Ammon's horn (tissue), 1 donor: ENCODE measurements at places on chromosomes 2 and 18.
A peak's percentile ranks its signal among the peaks of the same experiment; 100 is the strongest.

DNA sequence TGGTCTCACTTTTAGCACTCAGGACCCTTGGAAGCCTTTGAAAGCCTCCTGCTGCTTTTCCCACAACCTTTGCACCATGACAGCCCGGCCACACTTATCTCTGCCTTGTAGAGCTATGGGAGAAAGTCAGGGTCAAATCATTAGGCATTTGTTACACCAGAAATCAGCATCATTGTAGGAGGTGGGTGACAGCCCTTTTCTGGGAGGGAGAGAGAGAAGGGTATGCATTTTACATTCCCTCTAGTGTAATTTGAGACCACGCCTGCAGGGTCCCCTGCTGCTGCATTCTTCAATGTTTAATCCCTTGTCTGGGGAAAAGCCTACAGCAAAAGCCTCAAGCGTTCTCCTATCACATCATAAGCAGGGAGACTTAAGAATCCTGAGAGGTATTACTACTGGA is 766.8 kb upstream of the FAM98A start:
- no peak for DNase-seq

- peak; percentile 62 for DNase-seq
Measured at GRCh38 chr2:240451108-240451611, 15.7 kb downstream of the GPC1 start.

DNA sequence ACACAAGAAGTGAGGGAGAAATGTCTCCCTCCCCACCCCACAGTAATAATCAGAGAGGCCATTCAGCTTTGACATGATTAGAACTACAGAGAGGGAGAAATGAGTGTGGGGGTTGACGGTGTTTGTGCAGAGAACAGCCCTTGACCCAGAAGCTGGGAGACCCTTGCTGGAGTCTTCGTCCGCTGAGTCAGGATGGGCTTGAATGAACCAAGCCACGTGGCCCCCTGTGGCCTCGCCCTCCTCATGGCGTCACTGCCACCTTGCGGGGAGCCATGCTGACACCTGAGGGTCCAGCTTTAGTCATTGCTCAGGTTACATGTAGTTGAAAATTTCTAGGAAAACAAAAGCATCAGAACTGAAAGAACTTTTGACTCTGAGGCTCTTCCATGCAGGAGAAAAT is 101.2 kb downstream of the DGKD start:
- DNase-seq: no peak

DNA sequence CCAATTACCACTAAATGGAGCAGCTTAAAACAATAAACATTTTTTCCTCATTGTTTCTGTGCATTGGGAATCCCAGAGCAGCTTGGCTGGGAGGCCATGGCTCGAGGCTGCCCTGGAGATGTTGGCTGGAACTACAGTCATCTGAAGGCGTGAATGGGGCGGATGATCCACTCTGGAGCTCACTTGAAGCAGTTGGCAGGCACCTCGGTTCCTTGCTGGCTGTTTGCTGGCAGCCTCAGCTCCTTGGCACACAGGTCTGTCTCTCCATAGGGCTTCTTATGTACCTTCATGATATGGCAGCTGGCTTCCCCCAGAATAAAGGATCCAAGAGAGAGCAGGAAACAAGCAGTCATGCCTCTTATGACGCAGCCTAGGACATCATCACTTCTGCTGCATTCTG is 227.0 kb upstream of the COPS8 start:
- peak; percentile 45 for DNase-seq

DNA sequence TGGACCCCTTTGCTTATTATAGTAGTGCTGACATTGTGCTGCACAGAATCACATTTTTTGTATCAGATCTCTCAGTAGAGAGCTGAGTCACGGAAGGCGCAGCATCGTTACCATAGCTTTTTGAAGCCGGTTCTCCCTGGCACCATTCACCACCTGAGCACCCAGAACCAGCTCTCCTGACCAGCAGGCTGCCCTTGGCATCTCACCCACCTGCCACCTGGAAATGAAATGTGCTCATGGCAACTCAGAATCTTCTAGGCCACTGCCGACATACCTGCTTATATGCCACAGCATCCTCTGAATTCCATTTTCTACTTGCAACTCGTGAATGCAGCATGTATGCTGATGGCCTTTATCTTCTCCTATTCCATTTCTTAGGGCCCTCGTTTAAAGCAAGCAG is 62.7 kb downstream of the COA5 start:
- DNase-seq: no peak

- no peak for DNase-seq
Measured at GRCh38 chr2:42359965-42360483, 993 bp downstream of the COX7A2L start.

- no peak for DNase-seq
Measured at GRCh38 chr2:168469281-168469988, 13.4 kb downstream of the CERS6 start.

GRCh38 chr2:42442774-42443173 is 51.0 kb downstream of the KCNG3 start:
- no peak for DNase-seq

DNA sequence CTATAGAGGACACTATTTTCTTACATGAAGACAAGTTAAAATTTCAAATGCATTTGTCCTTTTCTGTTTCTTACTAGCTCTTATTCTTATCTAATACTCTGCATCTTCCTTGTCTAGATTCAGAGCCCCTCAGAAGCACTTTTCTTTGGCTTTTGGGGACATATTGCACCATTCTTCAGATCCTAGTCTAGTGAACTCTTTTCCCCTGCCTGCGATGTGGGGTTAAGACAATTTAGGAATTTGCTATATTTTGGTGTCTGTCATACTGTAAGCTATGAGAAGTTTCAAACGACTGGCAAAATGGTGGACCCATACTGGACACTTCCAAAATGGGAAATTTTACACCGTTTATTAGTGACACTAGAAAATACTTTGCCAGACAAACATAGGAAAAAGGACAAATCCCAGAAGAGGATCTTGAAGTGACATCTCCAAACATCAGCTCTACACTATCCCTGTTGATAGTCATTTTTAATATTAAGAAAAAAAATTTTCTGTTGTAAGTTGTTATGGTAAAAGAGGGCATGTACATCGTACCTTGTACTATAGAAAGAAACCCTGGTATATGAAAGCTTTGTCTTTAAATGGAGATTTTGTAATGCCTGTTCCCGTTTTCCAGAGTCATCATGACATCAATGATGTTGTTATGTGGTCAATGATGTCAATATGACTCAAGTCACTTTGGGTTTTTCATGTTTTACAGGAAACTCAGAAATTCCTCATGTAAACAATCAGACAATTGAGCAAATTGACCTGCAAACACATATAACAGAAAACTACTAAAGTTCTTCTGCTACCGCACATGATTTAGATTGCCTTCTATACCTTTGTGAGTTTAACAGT is 4.4 kb upstream of the KYNU start:
- DNase-seq: no peak

- DNase-seq: no peak
Measured at GRCh38 chr2:231053846-231054245, 2.8 kb upstream of the PSMD1 start.

GRCh38 chr18:63004466-63005089 is 289.2 kb downstream of the PHLPP1 start:
- DNase-seq: no peak

DNA sequence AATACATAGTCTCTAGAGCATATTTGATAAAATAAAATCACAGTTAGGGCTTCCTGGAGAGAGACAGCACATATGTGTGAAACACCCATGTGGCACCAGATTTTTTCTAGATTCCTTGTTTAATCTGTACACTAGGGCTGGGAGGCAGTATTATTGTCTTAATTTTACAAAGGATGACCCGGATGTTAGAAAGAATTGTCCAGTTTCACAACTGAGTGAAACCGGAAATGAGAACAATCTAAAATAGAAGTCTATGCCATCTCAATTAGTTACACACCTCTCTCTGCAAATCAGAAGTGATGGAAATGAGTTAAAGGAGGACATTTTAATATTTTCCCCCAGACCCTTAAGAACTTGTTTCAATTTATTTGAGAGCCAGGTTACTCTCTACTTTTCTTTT is 463.7 kb upstream of the DSEL start:
- no peak for DNase-seq

DNA sequence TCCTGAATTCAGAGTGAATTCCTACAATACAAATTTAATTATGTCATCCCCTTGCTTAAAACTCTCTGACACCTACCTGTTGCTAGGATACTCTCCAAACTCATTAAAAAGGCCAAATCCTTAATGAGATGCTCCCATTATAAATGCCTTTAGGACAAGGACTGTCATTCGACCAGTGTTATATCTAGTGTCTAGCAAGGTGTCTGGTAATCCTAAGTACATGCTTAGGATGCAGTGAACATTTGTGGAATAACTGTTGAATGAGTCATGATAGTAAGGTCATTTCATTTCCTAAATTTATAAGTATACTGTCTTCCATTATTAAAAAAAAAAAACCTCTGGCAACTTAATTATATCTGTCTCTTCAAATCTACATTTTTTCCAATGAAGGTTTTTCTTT is 588.9 kb upstream of the NRXN1 start:
- DNase-seq: no peak

- DNase-seq: peak; percentile 59
Measured at GRCh38 chr2:156892467-156893281, 364.8 kb upstream of the GALNT5 start.

GRCh38 chr2:64453770-64454385 is at the start of gene LGALSL:
Gene LGALSL, plus strand, starts transcription at chr2:64454162. Its CDS starts 384 bp downstream, at chr2:64454546.
- peak; percentile 54 for DNase-seq

- DNase-seq: no peak
Measured at GRCh38 chr2:120854014-120854620, 118.4 kb downstream of the GLI2 start.

DNA sequence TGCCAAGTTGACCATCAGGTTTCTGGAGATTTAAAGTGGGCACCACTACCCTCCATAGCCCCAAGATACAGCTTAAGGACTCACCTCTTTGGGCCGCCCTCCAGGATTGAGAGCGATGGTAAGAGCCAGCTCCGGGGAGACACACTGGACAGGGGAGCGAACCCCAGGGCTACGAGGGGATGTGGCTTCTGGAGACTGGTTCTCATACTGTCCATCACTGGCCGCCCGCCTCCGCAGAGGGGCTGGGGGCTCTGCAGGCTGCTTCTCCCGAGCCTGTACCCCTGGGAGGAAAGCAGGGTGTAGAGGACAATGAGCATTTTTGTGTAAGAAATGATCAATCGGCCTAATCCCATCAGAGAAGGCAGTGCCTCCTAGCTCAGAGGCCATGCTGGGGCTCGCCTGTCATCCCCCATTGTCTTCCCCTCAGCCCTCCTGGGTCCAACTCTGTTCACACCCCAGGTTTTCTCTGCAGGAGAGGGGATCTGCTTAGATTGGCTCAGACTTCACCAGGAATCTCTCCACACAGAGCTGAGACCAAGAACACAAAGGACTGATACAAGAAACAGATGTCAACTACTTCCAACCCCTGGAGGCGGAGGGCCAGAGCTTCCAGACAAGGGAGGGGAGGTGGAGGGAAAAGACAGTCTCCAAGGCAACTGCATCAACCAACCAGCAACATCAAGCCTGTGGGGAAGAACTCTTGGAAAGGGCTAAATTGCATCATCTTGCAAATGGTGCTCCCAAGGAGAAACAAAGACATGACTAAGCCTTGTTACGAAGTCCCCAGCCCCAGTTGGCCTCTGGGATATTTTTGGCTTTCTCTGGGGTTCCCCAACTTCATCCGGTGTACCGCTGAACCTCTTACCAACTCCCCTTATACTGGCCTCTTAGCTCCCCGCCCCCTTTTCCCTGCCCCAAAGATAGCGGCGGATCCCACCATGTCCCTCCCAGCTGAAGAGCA is 166.6 kb downstream of the TNS1 start:
- peak; percentile 30 for DNase-seq

DNA sequence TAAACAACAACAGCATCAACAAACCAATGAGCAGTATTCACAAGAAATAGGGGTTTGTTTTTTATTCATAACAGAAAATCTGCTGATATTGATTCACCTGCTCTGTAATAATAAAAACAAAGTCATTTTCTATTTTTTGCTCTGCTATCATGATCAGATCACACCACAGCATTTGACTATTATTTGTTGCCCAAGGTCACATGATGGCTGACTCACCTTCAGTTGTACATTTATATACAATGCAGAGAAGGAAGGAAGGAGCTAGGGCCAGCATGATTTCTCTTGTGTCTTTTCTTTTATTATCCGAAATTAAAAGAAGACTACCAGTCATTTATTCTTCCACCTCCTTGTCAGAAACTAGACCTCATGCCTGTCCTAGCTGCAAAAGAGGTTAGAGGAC is 1427.7 kb upstream of the CELF4 start:
- DNase-seq: no peak

DNA sequence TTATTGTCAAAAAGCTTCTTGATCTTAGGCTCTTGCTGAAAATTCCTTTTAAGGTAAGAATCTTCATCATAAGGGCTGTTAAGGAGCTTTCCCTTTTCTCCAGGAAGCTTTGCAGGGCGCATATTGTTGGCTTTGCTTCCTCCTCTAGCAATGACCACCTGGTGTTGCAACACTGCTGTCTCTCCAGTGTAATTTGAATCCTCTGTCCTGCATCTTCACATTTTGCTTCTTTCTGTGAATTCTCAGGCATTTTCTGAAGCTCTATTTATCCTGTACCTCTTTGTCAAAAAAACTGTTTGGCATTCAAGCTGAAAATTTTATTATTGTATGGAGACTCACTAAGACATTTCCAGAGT is 533.1 kb upstream of the CHAC2 start:
- DNase-seq: no peak

GRCh38 chr18:11577271-11578112 is 31.9 kb upstream of the SLC35G4 start:
- DNase-seq: no peak

GRCh38 chr2:36486521-36487044 is 111.4 kb downstream of the FEZ2 start:
- DNase-seq: no peak

- no peak for DNase-seq
Measured at GRCh38 chr2:74915743-74916142, 42.7 kb upstream of the POLE4 start.

- no peak for DNase-seq
Measured at GRCh38 chr2:201402651-201403562, 45.8 kb upstream of the FLACC1 start.

GRCh38 chr18:50694147-50694546 is 125.7 kb downstream of the MRO start:
- no peak for DNase-seq

DNA sequence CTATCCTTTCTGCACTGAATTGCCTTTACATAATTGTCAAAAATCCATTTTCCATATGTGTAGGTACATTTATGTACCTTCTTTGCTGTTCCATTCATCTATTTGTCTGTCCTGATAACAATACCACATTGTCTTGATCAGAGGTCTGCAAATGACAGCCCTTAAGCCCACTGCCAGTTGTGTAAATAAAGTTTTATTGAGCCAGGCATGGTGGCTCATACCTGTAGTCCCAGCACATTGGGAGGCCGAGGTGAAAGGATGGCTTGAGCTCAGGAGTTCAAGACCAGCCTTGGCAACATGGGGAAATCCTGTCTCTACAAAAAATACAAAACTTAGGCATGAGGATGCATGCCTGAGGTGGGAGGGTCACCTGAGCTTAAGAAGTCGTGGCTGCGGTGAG is 121.0 kb downstream of the TFCP2L1 start:
- DNase-seq: no peak
